ENCODE measurements at places on chromosomes 7 and 10.

GRCh38 chr7:70208236-70209063 is 610.2 kb downstream of the AUTS2 start:
- DNase-seq = no peak

DNA sequence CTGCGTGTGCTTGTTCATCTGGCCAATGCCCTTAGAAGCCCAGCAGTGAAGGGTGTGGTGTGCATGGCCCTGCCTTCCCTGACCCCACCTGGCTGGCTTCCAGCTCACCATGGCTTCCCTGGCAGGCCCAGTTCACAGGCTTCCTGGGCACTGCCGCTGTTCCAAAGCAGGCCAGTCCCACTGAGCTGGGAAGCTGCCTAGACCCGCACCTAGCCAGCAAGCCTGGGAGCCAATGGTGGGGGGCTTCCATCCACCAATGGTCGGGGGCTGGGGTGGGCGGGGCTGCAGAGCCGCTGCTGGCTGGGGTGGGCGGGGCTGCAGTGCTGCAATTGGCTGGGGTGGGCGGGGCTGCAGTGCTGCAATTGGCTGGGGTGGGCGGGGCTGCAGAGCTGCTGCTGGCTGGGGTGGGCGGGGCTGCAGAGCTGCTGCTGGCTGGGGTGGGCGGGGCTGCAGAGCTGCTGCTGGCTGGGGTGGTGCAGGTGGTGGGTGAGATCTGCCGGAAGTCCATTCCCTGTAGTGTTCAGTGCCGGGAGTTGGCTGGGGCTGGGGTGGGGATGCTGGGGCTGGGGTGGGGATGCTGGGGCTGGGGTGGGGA is 12.4 kb downstream of the CALY start:
- DNase-seq = no peak

DNA sequence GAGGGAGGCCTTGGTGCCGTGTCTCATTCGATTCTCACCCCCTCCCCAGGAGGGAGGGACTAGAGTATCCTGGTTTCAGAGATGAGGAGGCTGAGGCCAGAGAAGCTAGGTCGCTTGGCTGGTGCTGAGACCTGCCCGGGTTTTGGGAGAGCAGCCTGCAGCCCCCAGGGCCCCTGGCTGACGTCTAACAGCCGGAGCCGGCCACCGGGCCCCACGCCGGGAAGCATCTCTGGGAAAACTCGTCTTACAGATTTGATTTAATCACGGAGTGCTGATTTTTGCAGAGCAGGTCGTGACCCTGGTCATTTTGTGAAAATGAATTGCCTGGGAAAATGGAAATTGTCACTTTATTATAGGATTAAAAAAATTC is 97.5 kb downstream of the MICALL2 start:
- DNase-seq = no peak

DNA sequence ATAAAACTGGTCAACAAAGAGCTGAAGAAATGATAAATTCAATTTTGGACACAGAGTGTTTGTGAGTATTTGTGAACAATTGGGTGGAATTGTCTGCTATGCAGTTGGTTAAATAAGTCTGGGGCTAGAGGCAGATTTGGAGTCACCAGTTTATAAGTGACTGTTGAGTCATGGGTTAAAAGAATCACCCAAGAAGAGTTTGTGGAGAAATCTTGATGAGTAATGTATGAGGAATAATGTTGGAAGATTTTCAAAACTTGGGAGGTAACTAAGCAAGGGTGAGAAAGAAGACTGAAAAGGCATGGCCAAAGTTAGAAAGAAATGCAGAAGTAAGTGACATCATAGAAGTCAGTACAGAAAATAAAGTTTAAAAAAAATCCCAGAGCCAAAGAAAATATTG is 750.7 kb downstream of the MAGI2 start:
- no peak for DNase-seq

- DNase-seq = no peak
These were observed 91.6 kb upstream of the IKZF1 start for GRCh38 chr7:50212666-50213621.
